ENCODE measurements at places on chromosomes 7 and 10.

DNA sequence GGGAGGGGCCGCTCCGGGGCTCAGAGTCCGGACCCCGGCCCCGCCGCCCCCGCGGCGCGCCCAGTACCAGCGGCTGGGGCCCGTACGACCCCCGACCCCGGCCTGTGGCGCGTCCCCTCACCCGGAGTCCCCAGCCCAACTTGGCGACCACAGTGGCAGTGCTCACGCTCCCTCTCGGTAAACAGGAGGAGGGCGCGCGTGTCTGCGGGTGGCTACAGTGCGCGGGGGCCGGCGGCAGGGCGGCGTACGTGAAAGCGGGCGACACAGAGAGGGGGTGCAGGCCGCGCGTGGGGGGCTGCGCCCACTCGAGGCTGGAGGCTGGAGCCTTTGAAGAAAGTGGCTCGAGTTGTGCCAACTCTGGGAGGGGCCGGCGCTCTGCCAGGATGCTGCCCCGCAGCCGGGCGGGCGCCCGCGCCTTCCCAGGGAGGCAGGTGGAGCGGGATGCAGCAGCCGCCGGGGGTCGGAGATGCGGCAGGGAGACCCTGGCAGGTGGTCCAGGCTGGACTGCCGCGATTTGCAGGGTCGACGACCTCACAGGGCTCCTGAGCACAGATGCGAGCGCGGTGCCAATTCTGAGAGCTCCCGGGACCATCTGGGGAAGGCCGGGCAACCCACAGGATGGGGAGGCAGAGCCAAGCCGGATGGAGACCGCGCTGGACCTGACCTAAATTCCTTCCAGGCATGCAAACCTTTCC lies 655 bp downstream of the PTPRE start:
- no peak for DNase-seq

- DNase-seq = peak; percentile 26
Observed at GRCh38 chr7:128737867-128738385, 1.2 kb upstream of the CALU start.

GRCh38 chr7:29076631-29077030 lies 69.7 kb downstream of the CPVL start:
- no peak for DNase-seq

DNA sequence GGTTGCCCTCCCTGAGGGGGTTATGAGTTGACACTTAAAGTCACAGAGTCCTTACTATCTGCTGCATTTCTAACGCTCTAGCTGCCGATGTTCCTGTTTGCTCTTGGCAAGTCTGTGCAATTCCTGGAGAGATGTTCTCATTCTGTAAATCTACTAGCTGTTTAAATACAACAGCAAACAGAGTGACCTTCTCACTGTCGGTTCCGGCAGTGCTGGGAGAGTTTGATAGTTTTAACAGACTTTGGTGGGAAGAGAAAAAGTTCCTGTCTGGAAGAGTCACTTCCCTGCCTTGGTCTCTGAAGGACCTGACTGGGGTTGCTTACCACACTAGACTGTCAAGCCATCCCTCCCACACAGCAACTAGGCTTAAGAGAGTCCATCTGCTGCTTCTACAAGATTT lies 63.3 kb upstream of the ELMO1 start:
- DNase-seq = no peak

- DNase-seq = peak; percentile 3
Observed at GRCh38 chr10:43222210-43222720, 44.6 kb downstream of the RASGEF1A start.

DNA sequence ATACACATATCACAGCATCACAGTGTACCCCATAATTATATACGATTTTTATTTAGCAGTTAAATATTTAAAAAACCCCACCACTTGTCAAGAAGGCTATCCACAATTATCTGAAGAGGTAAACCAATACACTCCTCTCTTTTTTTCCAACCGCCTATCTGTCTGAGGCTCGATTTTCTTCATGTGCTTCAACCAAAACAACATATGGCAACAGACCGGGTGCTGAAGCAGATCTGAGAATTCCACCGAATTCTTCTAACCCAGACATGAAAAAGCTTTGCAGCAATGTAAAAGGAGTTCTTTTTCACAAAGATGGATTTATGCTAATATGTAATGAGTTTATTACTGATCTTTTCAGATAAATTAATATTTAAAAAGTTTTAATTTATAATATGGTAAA lies 132.4 kb upstream of the RHEB start:
- DNase-seq = no peak

DNA sequence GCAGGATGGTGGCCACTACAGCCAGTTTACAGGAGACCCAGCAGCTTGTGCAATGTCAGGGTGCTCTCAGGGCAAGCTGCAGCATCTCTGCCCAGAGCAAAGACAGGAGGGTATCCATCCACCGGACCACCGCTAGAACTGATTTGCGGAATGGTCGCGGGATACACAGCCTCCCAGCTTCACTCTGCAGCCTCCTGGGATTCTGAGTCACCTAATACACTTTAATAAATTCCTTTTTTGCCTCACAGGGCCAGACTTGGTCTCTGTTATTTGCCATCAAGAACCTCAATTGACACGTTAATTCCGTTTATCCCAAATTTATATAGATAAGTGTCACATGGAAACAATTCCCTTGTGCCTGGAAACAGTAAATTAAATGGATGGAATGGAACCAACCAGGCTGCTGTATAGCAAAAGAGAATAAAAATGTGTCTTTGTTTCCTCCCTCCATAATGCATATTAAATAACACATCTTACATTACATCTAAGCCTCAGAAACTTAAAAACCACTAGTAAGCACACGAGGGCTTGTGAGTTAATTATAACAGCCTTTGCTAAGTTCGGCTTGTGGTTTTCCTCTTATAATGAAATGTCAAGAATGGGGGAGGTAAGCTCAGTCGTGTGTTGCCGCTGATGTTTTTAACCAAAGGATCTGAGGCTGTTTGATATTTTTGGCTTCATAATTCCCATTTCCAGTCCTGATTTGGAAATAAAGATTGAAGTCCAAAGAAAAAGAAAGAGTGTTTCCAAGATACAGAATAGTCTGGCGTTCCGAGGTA lies 52.1 kb downstream of the ADRB1 start:
- DNase-seq = no peak

- DNase-seq = no peak
Observed at GRCh38 chr7:103307503-103308231, 10.4 kb downstream of the PMPCB start.

DNA sequence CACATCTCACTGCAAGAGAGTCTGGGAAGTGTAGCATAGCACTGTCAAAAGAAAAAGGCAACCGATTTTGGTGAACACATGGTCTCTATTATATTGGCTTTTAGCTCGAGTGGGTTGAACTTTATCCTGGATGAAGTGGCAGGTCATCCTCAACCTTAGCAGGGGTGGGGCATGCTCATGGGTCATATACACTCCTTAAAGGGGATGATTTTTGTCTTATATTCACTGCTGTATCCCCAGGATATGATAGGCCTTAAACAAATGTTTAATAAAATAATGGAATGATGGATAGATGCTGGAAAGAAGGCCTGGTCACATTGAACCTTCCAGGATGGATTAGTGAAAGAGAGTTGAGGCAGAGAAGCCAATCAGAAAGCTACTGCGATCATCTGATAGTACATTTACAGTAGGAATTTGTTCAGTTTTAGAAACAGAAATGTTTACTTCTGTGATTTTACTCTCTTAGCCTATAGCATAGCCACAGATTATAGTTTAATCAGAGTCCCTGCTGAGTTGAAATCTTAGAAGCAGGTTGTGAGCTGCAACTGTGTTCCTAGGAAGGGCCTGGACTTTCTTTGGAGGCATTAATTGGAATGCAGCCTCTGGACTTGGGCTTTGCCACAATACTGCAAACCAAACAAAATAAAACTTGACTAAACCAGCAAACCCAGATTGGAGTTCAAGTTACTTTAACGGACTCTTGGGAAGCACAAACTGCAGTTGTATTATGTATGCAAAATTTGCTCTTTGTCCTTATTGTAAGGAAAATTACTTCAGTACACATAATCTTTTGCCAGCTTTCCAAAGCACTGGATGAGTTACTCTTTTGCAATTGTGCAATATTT lies 138.3 kb downstream of the BMPER start:
- DNase-seq = no peak

DNA sequence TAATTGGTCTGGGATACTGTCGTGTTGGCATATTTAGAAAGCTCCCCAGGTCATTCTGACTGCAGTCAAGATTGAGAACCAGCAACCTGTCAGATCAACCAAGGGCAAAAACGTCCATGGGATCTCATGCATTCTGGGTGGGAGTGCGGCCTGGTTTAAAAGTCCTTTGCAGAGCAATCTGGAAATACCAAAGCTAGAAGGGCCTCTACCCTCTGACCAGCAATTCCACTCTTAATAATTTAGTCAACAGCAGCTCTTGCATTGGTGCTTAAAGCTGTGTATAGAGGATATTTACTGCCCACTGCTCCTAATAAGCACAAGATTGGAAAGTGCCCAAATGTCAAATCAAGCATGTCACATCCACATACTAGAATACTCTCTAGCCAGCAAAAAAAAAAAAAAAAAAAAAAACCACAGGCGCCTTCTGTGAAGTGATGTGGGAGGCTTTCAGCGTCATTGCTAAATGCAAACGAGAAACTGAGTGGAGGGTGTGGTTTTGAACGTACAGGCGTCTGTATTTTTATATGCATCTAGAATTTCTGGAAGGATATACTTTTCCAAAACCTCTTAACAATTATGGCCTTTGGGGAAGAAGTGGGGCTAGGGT lies 44.8 kb upstream of the HSPA12A start:
- no peak for DNase-seq

- DNase-seq = no peak
Observed at GRCh38 chr7:3757059-3757458, 456.0 kb downstream of the SDK1 start.

DNA sequence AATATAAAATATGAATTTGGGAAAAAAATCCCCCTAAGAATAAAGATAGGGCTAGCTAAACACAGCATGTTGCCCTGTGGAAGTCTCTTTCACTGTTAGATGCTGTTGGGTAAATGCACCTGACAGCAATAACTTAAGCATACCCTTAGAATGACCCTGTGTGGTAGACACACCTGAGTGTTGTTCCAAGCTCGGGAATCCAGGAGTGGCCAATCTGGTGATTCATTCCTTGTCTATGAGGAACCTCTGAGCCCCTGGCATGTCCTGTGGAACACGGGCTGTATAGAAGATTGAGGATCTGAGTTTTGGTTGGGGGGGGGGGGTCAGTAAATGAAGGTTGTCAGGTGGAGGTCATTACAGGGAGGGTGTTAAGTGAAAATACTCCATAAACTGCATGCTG lies 730.0 kb upstream of the IGFBP3 start:
- DNase-seq = no peak

- DNase-seq = no peak
Observed at GRCh38 chr7:142496545-142496991, 238.7 kb upstream of the PRSS58 start.

All from uterus (tissue), 4 donors.